Epithelial cell of esophagus (primary cell): ENCODE measurements at places on chromosomes 16 and 17.

DNA sequence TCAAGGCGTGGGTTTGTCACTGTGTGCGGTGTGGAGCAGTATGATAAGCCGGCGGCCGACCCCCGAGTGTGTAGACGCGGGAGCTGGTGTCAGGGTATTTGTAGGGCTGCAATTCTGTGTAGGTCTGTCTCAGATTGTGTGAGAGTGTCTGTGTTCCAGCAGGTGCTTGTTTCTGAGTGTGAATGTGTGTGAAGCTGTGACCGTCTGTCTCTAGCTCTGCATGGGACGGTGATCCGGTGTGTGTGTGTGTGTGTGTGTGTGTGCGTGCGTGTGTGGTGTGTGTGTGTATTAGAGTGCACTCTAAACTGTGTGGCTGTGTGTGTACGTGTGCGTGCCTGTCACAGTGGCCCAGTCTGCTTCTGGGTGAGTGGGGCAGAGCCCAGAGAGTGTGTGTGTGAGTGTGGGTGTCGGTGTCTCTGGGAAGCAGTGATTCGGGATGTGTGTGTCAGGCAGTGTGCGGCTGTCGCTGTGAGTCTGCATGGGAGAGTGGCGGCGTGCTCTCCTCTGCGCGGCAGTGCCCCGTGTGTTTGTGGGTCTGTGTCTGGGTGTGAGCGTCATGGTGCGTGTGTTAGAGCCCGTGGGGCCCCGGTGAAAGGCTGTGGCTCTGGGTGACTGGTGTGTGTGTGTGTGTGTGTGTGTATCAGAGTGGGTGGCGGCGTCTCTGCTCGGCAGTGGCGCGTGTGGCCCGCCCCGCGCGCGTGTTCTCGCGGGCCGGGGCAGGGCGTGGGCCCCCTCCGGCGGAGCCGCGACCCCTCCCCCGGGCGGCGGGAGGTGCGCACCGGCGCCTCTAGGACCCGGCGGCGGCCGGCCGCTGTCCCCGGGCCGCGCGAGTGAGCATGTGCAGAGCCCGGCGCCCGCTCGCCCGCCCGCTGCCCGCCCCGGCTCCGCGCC is at the start of gene WSCD1:
Gene WSCD1, plus strand, starts transcription at position 841 of the 891 bp plus-strand sequence. CDS start 10,280 bp downstream, outside the sequence.
- DNase-seq: no peak

DNA sequence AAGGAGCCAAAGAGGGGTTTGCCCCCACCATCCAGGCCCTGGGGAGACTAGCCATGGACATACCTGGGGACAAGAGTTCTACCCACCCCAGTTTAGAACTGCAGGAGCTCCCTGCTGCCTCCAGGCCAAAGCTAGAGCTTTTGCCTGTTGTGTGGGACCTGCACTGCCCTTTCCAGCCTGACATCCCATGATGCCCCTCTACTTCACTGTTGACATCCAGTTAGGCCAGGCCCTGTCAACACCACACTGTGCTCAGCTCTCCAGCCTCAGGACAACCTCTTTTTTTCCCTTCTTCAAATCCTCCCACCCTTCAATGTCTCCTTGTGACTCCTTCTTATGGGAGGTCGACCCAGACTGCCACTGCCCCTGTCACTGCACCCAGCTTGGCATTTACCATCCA is 19.8 kb upstream of the CBFB start:
- DNase-seq: no peak

- no peak for DNase-seq
Measured at GRCh38 chr16:23900480-23901177, 64.8 kb downstream of the PRKCB start.

DNA sequence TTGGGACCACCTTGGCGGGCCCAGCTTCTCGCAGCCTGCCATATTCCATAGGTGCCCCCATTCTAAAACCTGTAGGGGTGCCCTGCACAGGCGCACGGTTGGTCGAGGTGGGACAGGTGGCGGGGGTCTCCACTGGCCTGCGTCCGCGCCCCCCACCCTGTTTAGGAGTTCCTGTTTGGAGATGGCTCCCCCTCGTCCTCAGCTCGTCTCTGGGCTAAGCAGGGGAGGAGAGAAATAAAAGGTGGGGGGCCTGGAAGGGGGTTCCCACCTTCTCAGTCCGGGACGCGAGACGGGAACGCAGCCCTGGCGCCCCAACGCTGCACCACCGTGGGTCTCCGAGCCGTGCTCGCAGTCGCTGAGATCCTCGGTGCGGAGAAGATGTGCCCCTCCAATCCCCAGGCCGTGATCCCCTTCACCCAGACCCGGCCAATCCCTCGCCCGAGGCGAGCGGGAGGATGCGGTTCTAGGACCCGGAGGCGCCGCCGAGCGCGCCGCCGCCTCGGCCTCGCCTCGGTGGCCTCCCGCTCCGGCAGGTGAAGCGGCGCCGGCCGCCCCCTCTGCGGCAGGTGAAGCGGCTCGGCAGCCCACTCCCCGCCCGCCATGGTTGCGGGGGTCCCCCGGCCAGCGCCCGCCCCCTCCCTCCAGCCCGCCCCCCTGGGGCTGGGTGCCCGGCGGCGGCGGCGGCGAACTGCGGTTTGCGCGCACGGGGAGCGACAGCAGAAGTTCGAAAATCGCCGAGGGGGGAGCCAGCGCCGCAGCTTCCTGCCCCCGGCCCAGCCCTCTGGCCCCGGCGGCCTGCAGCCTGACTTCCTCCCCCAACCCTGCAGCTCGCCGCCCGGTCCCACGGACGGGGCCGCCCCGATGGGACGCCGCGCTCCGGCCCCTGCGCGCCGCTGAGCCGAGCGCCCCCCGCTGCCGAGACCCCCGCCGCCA is at the start of gene FMNL1:
Gene FMNL1, plus strand, starts transcription at position 805 of the 933 bp plus-strand sequence. CDS start 240 bp downstream, outside the sequence.
- DNase-seq: no peak

DNA sequence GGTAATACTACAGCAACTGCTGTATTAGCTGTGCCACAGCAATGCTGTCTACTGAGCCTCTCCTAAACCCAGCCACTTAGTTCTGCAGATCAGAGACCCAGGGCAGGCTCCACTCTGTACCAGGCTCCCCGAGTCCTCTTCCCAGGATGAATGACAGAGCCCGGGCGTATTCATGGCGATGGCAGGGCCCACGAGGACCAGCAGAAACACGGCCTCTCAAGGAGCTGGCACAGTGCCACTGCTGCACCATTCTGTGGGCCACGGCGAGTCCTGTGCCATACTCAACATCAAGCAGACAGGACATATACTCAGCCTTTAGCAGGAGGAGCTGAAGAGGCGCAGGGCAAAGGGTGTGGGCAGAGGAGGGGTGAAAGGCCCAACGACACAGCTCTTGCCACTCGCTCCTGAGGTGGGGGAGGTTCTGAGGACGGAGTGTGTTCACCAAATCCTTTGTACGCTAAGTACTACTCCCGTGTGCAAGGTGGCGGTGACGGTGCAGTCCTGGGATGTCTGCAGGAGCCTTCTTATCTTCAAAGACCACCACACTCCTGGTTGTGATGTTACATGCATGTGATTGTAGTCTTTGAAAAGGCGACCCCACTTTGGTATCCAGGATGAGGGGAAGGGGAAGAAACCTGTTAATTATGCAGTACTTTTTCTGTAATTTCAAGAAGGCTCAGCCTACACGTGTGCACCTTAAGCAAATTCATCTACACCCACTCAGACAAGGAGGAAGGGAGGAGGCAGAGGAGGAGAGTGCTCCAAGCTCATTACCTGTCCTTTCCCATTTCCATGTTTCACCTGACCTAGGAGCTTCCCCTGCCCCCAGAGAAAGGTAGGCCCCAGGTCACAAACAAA is 98.0 kb downstream of the AMFR start:
- DNase-seq: no peak

DNA sequence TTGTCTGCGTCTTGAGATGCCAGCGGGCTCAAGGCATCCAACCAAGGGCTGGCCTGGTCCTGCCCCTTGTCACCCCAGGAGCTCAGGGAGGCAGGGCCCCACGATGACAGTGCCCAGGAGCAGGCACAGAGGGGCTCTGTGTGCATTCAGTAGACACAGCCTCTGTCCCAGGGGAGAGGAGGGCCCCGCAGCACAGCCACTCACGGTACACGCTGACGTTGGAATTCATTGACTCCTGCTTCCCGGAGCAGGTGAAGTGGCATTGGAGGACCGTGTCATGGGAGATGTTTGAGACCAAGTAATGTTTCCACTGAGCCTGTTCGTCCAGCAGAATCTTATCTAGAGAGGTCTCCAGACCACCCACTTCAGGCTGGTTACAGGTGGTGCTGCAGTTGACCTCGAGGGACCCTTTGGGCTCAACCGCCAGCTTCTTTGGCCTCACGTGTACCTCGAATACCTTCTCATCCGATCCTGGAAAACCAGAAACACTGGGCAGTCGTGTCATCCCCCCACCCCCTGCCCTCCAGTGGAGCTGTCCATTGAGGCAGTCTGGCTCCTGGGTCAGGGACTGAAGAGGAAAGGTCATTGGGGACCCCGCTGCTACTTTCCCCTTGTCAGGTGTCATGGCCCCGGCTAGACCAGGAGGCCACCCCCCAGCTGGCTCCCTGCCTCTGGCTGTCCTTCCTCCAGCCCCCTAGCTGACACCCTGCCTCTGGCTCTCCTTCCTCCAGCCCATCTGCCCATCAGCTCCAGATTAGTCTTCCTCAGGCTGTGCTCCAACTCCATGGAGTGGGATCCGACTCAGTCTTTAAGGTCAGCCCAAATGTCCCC is 7.0 kb downstream of the PRR29 start:
- no peak for DNase-seq

DNA sequence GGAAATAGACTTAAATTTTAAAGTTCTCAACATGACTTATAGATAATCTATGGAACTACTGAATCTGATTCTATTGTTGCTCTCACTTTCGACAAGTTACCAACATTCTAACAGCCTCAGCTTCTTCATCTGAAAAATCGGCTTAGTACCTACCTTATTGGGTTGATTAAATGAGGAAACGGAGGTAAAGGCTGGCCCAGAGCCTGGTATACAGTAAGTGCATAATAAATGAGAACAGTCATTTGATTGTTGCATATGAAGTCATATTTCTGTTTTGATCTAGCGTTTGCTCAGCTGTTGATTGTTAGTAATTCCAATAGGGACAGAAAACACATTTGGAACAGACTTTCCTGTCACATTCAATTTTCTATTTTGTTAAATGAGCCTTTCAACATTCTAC is 4.6 kb downstream of the VPS35L start:
- DNase-seq: no peak

- DNase-seq: no peak
Measured at GRCh38 chr16:73365016-73365551, 317.2 kb upstream of the ZFHX3 start.

GRCh38 chr17:79995696-79996095 is 40.0 kb downstream of the TBC1D16 start:
- DNase-seq: no peak

DNA sequence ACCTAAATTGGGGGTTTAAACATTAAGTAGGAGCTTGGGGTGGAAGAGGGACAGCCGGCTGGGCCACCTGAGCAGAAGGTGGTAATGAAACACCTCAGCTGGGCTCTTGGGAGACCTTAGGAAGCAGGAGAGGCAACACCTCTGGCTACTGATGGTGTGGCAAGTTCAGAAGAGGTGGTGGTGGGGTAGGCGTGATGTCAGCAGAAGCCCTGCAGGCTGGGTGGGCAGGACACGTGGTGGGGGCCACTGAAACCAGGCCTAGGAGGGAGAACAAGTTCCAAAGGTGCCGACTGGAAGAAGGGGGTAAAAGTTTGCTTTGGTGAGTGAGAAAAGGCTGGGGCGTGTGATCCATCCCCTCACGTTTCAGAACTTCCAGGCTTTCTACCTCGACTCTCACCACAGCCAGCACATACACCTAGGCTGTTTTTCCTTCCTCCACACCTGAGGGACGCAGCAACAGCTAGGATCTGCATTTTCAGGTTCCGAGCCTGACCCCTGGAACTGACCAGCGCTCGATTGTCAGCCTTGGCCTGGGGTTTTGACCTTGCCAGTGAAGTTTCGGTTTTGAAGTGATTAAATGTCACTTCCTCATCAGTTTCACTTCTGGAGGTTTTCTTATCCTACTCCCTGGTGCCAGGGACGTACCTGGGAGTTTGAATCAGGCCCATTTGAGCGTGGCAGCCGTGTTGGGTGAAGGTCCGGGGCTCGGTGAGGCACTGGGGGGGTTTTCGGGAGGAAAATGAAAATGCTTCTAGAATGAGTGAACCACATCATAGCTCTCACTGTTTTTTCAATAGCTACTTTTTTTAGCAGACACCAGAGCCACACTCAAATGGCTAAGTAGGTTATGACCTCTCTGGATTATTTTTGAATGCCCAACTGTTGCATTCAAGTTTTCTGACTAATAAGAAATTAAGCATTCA is 10.0 kb downstream of the SNN start:
- no peak for DNase-seq

- peak; percentile 100 for DNase-seq
Measured at GRCh38 chr16:81531419-81531821, 86.8 kb downstream of the CMIP start.

- no peak for DNase-seq
Measured at GRCh38 chr16:60810250-60810649, 1226.0 kb downstream of the CDH8 start.

GRCh38 chr16:86387468-86388440 is 122.6 kb upstream of the FOXF1 start:
- no peak for DNase-seq

GRCh38 chr16:86490859-86491639 is 19.3 kb upstream of the FOXF1 start:
- no peak for DNase-seq

DNA sequence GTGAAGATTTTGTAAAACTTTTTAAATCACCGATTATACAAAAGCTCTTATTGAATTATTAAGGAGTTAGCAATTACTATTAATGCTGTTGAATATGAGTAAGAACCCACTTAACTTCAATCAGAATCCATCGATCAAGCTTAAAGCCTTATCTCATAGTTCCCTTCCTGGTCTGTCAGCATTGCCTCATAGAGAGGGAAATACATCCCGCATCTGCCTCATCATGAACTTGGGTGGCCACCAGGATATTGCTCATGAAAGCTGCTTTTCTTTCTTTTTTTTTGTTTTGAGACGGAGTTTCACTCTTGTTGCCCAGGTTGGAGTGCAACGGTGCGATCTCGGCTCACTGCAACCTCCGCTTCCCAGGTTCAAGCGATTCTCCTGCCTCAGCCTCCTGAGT is 66.7 kb downstream of the PIGL start:
- DNase-seq: peak; percentile 48

GRCh38 chr17:38608648-38609047 is 2.9 kb upstream of the SRCIN1 start:
- peak; percentile 64 for DNase-seq

GRCh38 chr17:76691379-76692191 is 19.2 kb downstream of the MXRA7 start:
- DNase-seq: no peak

- DNase-seq: no peak
Measured at GRCh38 chr16:11389083-11389482, 43.8 kb downstream of the RMI2 start.
